Activated T-helper 2 cell treated with anti-CD3 and anti-CD28 coated beads, Interferon-gamma antibody, Interleukin-2, Interleukin-4, amounts not matched to agents 10 μg/mL and 5 μg/mL and 100 μg/mL, durations not matched to agents 14 hours and 24 hours and 36 hours (primary cell): ENCODE measurements at places on chromosomes 16 and 17. TPM values are rescaled to one million over a fixed set of nuclear protein-coding genes. Genes with fewer than 3 reads are reported as not detected.

The SULT1A2 gene
- 0.32 and 0.39 TPM in 2 replicates for total RNA-seq

GRCh38 chr16:85752511-85753420 is 1.9 kb upstream of the C16orf74 start:
- H3K4me1 ChIP-seq: peaks cover 3% of the 10 kb centered on the region
- no peak for DNase-seq
- H3K36me3 ChIP-seq: no peaks in the 10 kb centered on the region
- no peak overlapping the region for H3K4me3 ChIP-seq
- no peak overlapping the region for H3K27ac ChIP-seq
- peaks cover 22% of the 10 kb centered on the region for H3K27me3 ChIP-seq

The ELMO3 gene
- total RNA-seq: 6.8 and 7.1 TPM in 2 replicates

The CAPNS2 gene
- total RNA-seq: not detected in 2 replicates

The PLA2G10 gene
- not detected in 2 replicates for total RNA-seq
